ENCODE measurements at places on chromosomes 3 and 15. TPM values are rescaled to one million over a fixed set of nuclear protein-coding genes. Genes with fewer than 3 reads are reported as not detected.

PRR20G gene
- total RNA-seq, result not detected

DNA sequence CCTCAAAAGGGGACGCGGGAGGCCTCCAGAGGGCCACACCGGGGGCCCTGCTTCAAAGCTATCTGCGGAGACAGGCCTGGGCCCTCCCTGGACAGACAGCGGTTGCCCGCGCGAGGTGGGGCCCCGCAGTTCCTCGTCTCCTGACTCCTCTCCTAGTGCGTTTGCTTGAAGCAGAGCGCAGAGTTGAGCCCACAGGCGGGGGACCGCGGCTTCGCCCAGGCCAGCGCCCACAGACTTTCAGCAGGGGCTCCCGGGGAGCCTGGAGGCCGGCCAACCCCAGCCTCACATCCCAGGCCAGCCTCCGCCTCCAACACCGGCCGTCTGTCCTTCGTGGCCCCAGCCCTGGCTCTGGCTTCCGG lies 540 bp upstream of the ADAMTS7 start:
- DNase-seq, result no peak

UPK1B gene
- total RNA-seq, result not detected

GP9 gene
- not detected for total RNA-seq

FAM131A gene
- 13.9 TPM for total RNA-seq
